Smooth muscle cell of the umbilical artery (primary cell): ENCODE measurements at places on chromosomes 16 and 17. TPM values are rescaled to one million over a fixed set of nuclear protein-coding genes. Genes with fewer than 3 reads are reported as not detected.

Gene TM4SF5
- total RNA-seq: not detected in 2 replicates

Gene NPIPA1
- total RNA-seq: 63.5 and 121 TPM in 2 replicates

Gene YBX2
- total RNA-seq: not detected in 2 replicates

Gene RPRML
- not detected in 2 replicates for total RNA-seq

Gene VEZF1
- 22.9 and 25.3 TPM in 2 replicates for total RNA-seq

Gene CORO1A
- 0.59 and 2.4 TPM in 2 replicates for total RNA-seq

Gene SLC12A3
- 0.30 TPM in 1 of 2 replicates, not detected in the other for total RNA-seq

Gene G6PC1
- not detected in 2 replicates for total RNA-seq

Gene ERAL1
- 24.9 and 28.5 TPM in 2 replicates for total RNA-seq

Gene CCDC78
- 2.1 and 4.9 TPM in 2 replicates for total RNA-seq

Gene UTS2R
- not detected in 2 replicates for total RNA-seq

Gene MYO19
- total RNA-seq: 35.0 and 51.9 TPM in 2 replicates

Gene CASKIN2
- total RNA-seq: 6.5 and 11.2 TPM in 2 replicates

Gene GCGR
- not detected in 2 replicates for total RNA-seq

Gene FASN
- 104 and 307 TPM in 2 replicates for total RNA-seq

Gene UBE2O
- 22.6 and 46.2 TPM in 2 replicates for total RNA-seq

Gene NPIPA8
- total RNA-seq: 18.5 TPM in 1 of 2 replicates, not detected in the other

Gene MT1E
- 51.1 and 79.6 TPM in 2 replicates for total RNA-seq

Gene TPSG1
- not detected in 2 replicates for total RNA-seq
